ENCODE measurements at places on chromosomes 7 and 10. TPM values are rescaled to one million over a fixed set of nuclear protein-coding genes. Genes with fewer than 3 reads are reported as not detected.

Gene RARRES2
- polyA plus RNA-seq = 761 TPM

Gene ADAM8
- polyA plus RNA-seq = 1.7 TPM

Gene HECW1
- 0.39 TPM for polyA plus RNA-seq

Gene ANXA8
- polyA plus RNA-seq = 3.0 TPM

Gene MMD2
- not detected for polyA plus RNA-seq
